ENCODE measurements at places on chromosomes 1 and 21.

DNA sequence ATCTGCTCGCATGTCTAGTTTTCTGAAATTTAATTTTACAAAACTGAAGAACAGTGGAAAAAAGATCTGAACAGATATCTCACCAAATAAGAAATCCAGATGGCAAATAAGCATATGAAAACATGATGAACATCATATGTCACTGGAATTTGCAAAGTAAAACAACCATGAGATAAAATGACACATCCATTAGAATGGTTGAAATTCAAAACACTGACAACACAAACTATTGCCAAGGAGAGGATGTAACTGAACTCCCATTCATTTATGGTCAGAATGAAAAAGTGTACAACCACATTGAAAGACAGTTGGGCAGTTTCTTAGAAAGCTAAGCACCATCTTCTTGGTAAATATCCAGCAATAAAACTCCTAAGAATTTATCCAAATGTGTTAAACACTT lies 312.7 kb upstream of the NCAM2 start:
- no peak for DNase-seq

DNA sequence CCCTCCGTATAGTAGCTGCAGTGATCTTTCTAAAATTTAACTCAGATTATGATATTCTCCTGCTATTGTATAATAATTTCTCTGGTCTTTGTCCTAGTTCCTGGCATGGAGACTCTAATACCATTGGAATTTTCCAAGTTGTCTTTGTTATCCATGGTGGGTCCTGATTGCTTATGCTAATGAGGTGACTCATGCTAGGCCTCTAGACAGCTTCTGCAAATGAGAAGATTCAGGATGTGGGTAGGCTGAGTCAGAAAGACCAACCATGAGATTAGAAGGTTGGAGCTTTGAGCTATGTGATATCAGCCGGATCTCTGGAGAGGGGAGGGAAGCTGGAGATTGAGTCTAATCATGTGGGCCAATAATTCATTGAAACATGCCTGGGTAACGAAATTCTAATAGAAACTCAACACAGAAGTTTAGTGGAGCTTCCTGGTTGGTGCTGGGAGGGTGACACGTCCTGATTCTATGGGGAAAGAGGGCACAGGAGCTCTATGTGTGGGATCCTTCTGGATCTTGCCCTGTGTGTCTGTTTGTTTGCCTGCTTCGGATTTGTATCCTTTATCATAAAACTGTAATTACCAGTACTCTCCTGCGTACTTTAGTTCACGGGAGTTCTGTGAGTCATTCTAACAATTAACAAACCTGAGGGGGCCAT lies 73.2 kb upstream of the CNIH3 start:
- DNase-seq, result no peak

DNA sequence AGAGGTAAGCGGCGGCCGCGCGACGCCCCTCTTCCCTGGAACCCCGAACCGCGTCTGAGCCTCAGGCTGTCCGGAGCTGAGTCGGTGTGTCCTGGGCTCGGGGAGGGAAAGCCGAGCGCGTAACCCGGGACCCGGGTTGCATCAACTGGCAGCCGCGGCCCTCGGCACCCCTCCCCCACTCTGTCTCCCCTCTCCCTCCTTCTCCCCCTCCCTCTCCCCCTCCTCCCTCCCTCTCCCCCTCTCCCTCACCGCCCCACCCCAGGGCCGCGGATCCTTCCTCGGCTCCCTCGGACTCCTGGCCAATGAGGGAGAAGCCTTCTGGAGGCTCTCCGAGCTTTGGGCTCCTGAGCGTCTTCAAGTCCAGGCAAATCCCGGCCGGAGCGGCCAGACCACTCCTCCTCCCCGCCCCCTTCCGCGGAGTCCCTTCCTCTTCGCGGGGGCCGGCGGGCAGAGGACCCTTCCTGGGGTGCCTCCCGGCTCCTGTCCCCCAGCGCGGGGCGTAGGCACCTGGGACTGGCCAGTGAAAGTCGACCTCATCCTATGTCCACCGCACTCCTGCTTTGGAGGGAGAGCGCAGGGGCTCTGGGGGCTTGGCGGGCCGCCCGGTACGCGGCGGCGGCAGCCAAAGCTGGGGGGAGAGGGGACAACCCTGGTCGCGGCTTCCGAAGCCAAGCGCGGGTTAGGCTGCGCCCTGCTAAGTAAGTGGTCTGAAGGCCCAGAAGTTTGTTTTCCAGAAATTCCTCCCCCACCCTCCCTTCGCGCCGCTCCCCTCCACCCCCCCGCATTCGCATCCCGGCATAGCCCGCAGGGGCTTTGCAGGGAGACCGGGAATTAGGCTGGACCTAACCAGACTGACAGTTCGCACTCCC lies 850 bp downstream of the SESN2 start:
- peak; percentile 80 for DNase-seq

- no peak for DNase-seq
Observed at GRCh38 chr1:209344156-209344555, 239.4 kb upstream of the CAMK1G start.

DNA sequence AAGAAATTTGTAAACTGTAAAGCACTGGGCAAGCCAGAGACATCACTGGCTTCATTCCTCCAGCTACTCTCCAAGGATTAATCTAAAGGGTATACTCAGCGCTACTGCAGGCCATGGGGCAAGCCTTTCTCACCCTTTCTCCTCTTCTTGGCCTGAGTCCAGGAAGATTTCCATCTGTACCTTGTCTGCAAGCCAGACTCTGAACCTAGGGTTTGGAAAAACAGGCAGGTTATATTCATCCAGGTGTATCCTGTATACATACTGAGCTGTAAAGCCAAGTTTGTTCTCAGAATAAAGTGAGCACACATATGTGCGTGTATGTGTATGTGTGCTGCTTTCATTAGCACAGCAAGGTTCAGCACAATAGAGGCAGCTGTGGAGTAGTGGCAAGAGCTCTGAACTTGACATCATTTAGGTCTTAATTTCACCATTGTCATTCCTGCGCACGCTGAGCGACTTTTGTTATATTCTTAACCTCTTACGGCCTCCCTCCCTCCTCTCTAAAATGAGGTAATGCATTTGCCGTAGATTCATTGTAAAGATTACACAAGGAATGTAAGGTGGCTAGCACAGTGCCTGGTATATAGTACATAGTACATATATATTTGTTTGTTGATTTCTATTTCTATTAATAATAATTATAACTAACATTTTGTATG lies 128.1 kb upstream of the JUN start:
- no peak for DNase-seq

- DNase-seq, result no peak
Observed at GRCh38 chr1:65075123-65075976, 72.7 kb upstream of the AK4 start.

GRCh38 chr1:192925609-192926008 lies 116.8 kb downstream of the RGS2 start:
- DNase-seq, result no peak

GRCh38 chr1:180501865-180502360 lies 464 bp downstream of the ACBD6 start:
- no peak for DNase-seq

DNA sequence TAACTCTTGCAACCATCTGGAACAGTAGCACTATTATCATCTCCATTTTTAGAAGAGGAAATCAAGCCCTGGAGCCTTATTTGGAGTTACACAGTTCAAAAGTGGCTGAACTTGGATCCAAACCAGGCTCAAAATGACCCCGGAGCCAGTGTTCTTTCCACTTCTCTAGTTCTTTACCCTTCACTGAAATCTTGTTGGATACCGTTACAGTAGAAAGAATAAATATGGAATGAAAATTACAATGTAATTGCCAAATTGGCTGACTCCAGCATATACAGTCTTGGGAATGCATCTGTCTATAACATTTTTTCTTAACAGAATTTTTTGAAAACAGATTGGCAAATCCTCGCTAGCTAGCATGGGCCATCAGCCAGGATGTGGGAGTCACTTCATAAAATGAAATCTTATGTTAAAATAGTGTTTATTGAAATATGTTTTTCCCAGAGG lies 261.4 kb downstream of the CTH start:
- no peak for DNase-seq

GRCh38 chr1:173628888-173629287 lies 6.2 kb upstream of the TEX50 start:
- no peak for DNase-seq

DNA sequence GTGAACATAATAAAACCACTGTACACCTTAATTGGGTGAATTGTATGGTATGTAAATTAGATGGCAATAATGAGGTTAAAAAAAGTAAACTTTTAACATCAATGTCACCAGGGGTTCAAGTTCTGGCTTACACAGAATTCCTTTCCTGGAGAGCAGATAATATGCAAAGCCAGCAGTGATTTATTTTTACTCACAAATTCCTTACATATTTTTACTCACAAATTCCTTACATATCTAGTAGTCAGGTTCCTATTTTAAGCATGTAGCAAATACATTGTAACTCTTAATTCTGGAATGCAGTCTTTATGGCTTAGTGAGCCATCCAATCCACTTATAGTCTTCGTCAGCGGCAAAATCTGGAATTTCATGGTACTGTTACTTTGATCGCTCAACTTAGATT lies 1.3 kb upstream of the UBE4B start:
- no peak for DNase-seq

- no peak for DNase-seq
Observed at GRCh38 chr1:50968821-50969610, 1.0 kb upstream of the CDKN2C start.

- no peak for DNase-seq
Observed at GRCh38 chr21:15124731-15125130, 59.9 kb upstream of the NRIP1 start.

GRCh38 chr1:160144921-160145320 lies 6.5 kb upstream of the ATP1A4 start:
- DNase-seq, result no peak

- DNase-seq, result no peak
Observed at GRCh38 chr1:113191579-113192076, 118.6 kb downstream of the LRIG2 start.

GRCh38 chr1:35326246-35326866 lies 57.8 kb downstream of the ZMYM4 start:
- DNase-seq, result no peak

GRCh38 chr1:92736395-92736794 lies 48.5 kb downstream of the EVI5 start:
- no peak for DNase-seq

DNA sequence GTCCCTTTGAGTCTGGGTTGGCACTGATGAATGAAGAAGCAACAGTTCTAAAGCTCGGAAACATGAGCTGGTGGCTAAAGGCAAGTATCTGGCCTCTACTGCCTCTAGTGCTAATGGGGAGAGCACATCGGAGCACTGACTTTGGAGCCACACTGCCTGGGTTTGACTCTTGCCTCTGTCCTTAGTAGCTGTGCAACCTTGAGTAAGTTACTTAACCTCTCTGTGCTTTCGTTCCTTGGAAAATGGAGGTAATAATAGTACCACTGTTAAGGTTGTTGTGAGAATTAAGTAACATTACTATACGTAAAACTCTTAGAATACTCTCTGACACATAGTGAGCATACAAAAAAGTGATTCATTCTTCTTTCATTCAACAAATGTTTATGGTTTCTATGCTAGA lies 211.2 kb downstream of the ATG4C start:
- no peak for DNase-seq

GRCh38 chr1:156625436-156626078 lies 6.3 kb downstream of the HAPLN2 start:
- no peak for DNase-seq

- DNase-seq, result no peak
Observed at GRCh38 chr1:16172964-16173446, 17.1 kb upstream of the EPHA2 start.

Data from iPS DF 19.7 (cell line).